Body of pancreas (tissue), 4 donors: ENCODE measurements at places on chromosomes 2 and 18. TPM values are rescaled to one million over a fixed set of nuclear protein-coding genes. Genes with fewer than 3 reads are reported as not detected.

- H3K4me1 ChIP-seq = no peaks in the 10 kb centered on the region
- H3K36me3 ChIP-seq = no peaks in the 10 kb centered on the region
- no peak overlapping the region for H3K27ac ChIP-seq
- no peaks in the 10 kb centered on the region for H3K27me3 ChIP-seq
- H3K4me3 ChIP-seq = no peak overlapping the region
- DNase-seq = no peak
These were observed 185.0 kb upstream of the PID1 start for GRCh38 chr2:229456091-229456490.

UBE2E3 gene
- 30.3 TPM for total RNA-seq

GRCh38 chr2:192773044-192773443 is 578.3 kb upstream of the TMEFF2 start:
- no peaks in the 10 kb centered on the region for H3K4me1 ChIP-seq
- no peak overlapping the region for H3K27ac ChIP-seq
- no peaks in the 10 kb centered on the region for H3K27me3 ChIP-seq
- no peaks in the 10 kb centered on the region for H3K36me3 ChIP-seq
- no peak overlapping the region for H3K4me3 ChIP-seq

DNA sequence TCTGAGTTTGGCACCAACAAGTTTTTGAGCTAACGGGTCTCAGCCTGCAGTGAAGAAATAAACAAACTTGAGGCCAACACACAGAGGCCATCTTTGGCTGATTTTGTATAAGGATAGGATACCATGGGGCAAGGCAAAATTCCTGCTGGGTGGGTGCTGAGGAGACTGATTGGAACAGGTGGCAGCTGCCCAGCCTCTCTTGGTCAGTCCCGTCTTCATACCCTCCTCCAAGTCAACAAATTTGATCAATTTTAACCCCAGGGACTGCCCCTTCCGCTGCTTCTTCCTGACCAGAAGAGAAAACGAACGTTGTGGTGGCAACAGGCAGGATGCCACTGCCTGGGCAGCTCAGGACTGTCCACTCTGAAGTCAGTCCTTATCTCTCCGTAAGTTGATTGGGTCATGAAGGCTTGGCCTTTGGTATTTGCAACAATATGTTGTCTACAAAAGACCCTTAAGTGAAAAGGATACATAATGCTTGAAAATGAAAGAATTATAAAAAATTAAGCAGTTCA is 139.3 kb downstream of the SPP2 start:
- H3K27ac ChIP-seq = no peak overlapping the region
- no peak overlapping the region for H3K4me3 ChIP-seq
- H3K4me1 ChIP-seq = peaks cover 15% of the 10 kb centered on the region
- no peaks in the 10 kb centered on the region for H3K36me3 ChIP-seq

- no peak overlapping the region for H3K4me3 ChIP-seq
- no peaks in the 10 kb centered on the region for H3K27me3 ChIP-seq
- DNase-seq = no peak
These were observed 193.1 kb upstream of the CXCR4 start for GRCh38 chr2:136310797-136311603.

- no peak overlapping the region for H3K4me3 ChIP-seq
- H3K4me1 ChIP-seq = no peaks in the 10 kb centered on the region
- no peaks in the 10 kb centered on the region for H3K27me3 ChIP-seq
These were observed 4.1 kb downstream of the SCYGR1 start for GRCh38 chr2:227383686-227384085.

NFATC1 gene
- total RNA-seq = 5.2 TPM

DNA sequence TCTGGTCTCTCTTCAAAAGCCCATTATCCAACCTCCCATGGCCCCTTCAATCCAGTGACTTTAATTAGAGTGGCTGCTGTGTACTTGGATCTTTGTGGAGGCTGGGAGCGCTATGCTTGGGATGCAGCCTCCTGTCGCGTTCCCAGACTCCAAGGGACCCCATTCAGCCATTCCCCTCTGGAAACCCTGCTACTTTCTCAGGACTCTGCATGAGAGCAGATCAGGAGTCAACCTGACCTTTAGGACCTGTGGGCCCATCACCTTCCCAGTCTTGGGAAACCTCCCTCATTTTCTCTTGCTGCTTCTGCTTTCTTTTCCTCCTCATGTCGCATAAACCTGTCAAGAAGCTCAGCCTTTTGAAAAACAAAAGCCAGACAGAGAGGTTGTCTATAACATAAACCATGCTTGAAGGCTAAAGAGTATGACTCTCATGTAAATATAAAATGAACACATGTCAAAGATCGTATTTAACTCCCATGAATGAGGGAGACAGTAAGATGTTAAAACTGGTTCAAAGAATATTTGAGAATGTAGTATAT is 143.1 kb upstream of the PELI1 start:
- no peak overlapping the region for H3K27ac ChIP-seq
- H3K4me3 ChIP-seq = no peak overlapping the region
- H3K4me1 ChIP-seq = no peaks in the 10 kb centered on the region
- H3K27me3 ChIP-seq = no peaks in the 10 kb centered on the region

DNA sequence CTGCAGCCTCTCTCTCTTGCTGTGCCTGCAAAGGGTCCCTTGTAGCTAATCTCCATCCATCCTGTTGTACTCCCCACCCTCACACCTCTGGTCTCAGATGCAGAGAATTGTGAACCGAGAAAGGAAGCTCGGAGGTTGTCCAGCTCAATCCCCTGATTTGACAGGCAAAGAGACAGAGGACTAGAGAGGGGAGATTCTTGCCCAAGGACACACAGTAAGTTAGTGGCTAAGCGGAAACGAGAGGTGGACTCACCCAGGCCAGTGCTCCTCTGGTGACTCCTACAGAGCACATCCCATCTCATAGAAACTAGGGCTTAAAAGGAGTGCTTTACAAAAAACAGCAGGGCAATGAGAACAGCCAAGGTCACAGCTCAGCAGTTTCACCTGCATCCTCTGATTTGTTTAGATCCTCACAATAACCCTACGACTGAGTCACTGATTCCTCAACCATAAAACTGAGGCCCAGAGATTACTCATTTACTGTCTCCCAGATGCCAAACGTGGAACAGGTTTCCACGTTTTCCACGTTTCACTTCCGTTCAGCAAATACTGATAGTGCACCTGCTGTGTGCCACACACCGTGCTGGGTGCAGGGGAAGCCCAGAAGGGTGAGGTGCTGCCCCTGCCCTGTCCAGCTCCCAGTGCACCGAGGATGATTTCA is 22.1 kb downstream of the EHD3 start:
- no peak overlapping the region for H3K4me3 ChIP-seq
- no peaks in the 10 kb centered on the region for H3K4me1 ChIP-seq
- no peaks in the 10 kb centered on the region for H3K36me3 ChIP-seq
- H3K27me3 ChIP-seq = no peaks in the 10 kb centered on the region

POTEJ gene
- not detected for total RNA-seq

DNA sequence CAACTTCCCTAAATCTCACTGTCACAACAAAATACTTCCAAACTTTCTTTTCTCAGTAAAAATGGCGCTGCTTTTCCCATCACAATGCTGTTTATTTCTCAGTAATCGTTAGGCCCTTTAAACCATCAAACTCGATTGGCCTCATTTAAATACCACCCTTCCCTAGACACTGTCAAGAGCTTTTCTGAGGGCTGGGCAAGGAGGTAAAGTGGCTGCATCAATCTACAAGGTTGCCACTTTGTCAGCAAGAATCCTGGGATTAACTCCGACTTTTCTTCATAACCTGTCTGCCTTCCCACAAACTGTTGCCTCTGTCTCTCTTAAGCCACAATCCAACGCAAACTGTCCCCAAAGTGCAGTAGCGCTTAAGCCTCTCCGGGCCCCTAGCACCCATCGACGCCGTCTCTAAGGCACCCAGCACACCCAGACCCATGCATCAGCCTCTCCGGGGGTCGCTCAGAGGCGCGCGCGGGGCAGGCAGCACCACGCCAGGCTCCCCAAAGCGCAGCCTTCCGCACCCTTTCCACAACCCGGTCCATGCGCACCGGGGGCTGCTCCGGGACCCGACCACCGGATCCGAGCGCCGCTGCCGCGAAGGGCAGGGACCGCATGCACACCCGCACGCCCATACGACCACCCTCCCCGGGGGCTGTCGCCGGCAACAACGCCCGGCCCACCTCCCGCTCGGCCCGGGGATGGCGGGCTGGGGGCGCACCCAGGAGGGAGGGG is 683 bp downstream of the MBOAT2 start:
- H3K36me3 ChIP-seq = no peaks in the 10 kb centered on the region
- no peak overlapping the region for H3K27ac ChIP-seq
- peaks cover 13% of the 10 kb centered on the region for H3K4me1 ChIP-seq
- peak overlapping the region; percentile 22 for H3K4me3 ChIP-seq
- no peak for DNase-seq

KCNK3 gene
- 10.5 TPM for total RNA-seq

GRCh38 chr2:201432621-201433393 is 18.5 kb downstream of the TRAK2 start:
- peak; percentile 19 for DNase-seq
- no peak overlapping the region for H3K4me3 ChIP-seq
- peaks cover 25% of the 10 kb centered on the region for H3K4me1 ChIP-seq
- H3K27ac ChIP-seq = peak overlapping the region; percentile 11
- no peaks in the 10 kb centered on the region for H3K27me3 ChIP-seq

GRCh38 chr2:128722489-128722888 is 403.8 kb upstream of the HS6ST1 start:
- H3K27me3 ChIP-seq = no peaks in the 10 kb centered on the region
- H3K4me3 ChIP-seq = no peak overlapping the region
- no peak for DNase-seq
- H3K36me3 ChIP-seq = no peaks in the 10 kb centered on the region

DNA sequence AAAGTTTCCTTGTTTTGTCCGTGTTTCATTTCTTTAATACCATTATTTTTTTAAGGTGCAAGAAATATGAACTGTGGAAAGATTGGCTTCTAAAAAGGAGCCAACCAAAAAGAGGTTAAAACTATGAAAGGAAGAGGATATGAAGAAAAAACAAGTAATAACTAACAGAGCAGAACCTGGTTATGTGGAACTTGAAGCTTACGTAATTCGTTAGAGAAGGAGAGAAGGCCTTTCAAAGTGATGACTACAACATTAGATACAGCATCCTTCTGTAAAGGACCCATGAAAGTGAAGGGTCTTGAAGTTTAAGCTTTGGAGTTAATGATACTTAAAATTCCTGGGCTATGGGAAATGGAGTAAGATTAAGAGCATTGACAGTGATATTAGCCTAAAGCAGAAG is 84.5 kb downstream of the ANKRD12 start:
- H3K27ac ChIP-seq = no peak overlapping the region
- H3K36me3 ChIP-seq = no peaks in the 10 kb centered on the region
- no peaks in the 10 kb centered on the region for H3K27me3 ChIP-seq
- no peak overlapping the region for H3K4me3 ChIP-seq
- no peaks in the 10 kb centered on the region for H3K4me1 ChIP-seq

TGOLN2 gene
- total RNA-seq = 75.2 TPM

DNA sequence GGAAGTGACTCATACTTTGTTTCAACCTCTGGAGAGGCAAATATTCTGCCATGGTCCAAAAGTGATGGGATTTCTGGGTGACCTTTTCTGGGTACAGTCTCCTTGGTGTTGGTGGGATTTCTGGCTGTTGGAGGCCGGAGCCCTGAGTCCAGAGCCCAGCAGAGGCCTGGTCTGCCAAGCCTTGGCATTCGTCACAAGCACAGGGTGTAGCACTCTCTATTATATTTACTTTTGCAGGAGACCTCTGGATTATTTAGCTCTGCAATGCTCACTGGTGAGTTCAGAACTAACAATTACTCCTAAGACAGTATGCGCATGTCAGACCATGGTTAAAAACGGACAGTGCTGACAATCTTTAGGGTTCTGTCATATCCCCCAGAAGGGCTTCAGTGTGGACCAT is 201.6 kb upstream of the TWIST2 start:
- H3K4me3 ChIP-seq = no peak overlapping the region
- H3K4me1 ChIP-seq = no peaks in the 10 kb centered on the region
- no peak overlapping the region for H3K27ac ChIP-seq

DNA sequence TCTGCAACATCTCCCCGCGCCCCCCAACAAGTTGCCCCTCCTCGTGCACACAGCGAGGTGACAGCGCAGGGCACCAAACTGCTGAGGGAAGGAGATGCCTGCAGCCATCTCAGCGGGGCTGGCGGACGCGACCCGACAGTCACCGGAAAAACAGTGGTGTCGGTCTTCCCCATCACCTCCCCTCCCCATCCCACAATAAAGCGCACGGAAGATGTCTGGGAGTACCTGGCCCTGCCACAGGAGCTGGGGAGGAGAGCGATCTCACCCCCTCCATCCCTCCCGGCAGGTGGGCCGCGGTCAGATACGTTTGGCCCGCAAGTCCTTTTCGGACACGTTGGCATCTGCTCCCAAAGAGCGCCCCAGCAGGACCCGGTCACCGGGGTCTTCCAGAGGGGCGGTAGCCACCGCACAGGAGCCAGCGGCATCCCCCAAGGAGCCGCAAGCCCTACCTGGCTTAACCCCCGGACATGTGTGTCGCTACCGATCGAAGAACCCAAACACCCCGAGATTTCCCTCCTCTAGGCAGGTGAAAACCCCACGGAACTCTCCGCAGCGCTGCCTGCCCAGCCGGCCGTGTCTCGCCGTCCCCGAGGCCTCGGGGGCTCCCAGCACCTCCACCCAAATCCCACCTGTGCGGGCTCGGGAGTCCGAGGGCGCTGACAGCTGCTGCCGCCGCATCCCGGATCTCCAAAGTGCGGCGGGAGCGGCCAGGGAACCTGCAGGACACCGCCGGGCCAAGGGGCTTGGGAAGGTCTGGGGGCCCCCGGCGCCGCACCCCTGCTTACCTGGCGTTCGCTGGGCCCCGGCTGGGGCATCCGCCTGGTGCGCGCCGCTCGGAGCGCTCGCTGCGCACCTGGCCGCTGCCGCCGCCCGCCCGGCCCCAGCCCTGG is 657 bp downstream of the ATP8B1 start:
- peak overlapping the region; percentile 99 for H3K27ac ChIP-seq
- peak overlapping the region; percentile 47 for H3K4me3 ChIP-seq
- peak; percentile 31 for DNase-seq
- no peaks in the 10 kb centered on the region for H3K36me3 ChIP-seq

- no peaks in the 10 kb centered on the region for H3K27me3 ChIP-seq
- peaks cover 7% of the 10 kb centered on the region for H3K4me1 ChIP-seq
- DNase-seq = peak; percentile 53
These were observed 44.4 kb upstream of the MGAT4A start for GRCh38 chr2:98775146-98775986.

ATP5MC3 gene
- 43.3 TPM for total RNA-seq

DNA sequence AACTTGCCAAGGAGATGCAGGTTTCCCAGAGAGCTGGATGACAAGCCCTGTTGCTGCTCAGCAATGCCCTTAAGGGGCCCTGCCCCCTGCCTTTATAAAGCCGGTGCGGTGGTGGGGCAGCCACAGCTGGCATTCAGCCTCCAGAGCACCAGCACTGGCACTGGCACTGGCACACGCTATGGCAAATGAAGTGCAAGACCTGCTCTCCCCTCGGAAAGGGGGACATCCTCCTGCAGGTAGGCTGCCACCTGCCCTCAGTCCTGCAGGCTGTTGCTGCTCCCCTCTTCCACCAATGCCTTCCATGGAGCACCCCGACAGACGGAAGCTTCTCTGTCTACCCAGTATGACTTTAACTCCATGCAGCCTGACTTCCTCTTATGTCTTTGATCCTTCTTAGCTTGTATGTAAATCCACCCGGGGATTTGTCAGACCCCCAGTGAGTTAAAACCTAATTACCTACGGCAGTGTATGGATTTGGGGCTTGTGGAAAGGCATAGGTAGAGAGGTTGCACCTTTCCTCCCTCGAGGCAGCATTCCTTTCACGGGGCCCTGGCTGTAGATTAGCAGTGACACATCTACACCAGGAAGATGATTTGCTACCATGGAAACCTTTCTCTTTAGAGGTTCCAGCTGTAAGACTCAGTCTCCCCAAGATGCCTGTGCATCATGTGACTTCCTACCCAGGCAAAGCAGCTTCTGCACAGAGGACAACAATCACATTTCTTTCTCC is at the start of gene DAPL1:
Gene DAPL1, plus strand, starts transcription at position 123 of the 730 bp plus-strand sequence. Its CDS starts 56 bp downstream, at position 179.
- DNase-seq = peak; percentile 48
- H3K36me3 ChIP-seq = no peaks in the 10 kb centered on the region
- peak within 1 kb of the TSS; percentile 1 for H3K4me3 ChIP-seq

SKOR2 gene
- total RNA-seq = not detected

GRCh38 chr2:24055750-24056149 is 6.2 kb downstream of the FKBP1B start:
- H3K27me3 ChIP-seq = no peaks in the 10 kb centered on the region
- peaks cover 6% of the 10 kb centered on the region for H3K4me1 ChIP-seq
- H3K27ac ChIP-seq = no peak overlapping the region
